ENCODE measurements at places on chromosomes 6 and 20.

DNA sequence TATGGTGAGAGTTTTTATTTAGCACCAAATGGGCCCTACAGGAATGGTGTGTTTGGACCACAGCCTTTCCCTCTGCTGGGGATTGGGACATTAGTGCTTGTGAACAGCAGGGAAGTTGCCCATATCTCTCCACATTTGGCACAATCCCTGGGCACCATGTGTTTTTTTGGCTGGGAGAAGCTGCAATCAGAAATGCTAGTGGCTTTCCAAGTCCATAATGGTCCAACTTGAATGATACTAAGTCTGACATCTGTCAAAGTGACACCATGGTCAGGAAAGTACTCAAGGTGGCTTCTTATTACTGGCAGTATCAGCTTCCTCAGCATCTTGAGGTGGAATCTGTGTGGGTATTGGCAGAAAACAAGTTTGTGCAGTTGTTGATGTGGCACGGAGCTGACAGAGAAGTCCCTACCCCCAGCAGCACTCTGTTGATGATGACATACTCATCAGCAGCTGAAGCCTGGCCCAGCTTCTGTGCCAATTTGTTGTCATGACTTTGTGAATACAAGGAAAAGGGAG lies 53.0 kb downstream of the SASH1 start:
- DNase-seq = no peak

GRCh38 chr20:23820493-23820892 lies 6.0 kb downstream of the CST2 start:
- no peak for DNase-seq

GRCh38 chr6:30880698-30881252 lies 3.5 kb upstream of the DDR1 start:
- DNase-seq = no peak

DNA sequence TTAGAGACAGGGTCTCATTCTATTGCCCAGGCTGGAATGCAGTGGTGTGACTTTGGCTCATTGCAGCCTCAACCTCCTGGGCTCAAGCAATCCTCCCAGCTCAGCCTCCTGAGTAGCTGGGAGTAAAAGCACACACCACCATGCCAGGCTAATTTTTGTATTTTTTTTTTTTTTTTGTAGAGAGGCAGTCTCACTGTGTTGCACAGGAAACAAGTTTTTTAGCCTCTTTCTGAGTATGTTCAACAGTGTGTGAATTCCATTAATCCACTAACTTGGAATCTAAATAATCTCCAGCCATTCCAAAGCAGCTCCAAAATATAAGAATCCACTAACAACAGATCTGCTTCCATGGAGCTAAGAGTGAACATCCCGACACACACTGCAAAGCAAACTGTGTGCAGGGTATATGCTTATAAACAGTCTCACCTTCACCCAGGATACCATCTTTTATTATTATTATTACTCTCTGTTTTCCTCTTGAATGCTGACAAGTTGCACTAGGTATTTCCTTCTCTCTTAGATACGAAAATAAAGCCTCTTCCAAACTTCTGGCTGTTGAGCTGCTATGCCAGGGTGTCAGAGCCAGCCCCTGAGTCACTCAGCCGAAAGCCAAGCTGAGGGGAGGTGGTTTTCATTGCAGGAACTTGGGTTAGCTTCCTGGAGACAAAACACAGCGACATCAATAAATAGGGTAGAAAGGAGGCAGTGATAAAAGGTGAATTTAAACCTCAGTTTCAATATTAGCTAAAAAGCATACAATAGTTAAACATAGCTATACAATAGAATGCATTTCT lies 264.9 kb downstream of the HIVEP2 start:
- peak; percentile 24 for DNase-seq

GRCh38 chr6:105526225-105526872 lies 123.5 kb upstream of the PREP start:
- DNase-seq = no peak

- peak; percentile 38 for DNase-seq
These were observed 55.4 kb downstream of the GFOD1 start for GRCh38 chr6:13431861-13432465.

- no peak for DNase-seq
These were observed 77.3 kb upstream of the SLC35F1 start for GRCh38 chr6:117829594-117830319.

DNA sequence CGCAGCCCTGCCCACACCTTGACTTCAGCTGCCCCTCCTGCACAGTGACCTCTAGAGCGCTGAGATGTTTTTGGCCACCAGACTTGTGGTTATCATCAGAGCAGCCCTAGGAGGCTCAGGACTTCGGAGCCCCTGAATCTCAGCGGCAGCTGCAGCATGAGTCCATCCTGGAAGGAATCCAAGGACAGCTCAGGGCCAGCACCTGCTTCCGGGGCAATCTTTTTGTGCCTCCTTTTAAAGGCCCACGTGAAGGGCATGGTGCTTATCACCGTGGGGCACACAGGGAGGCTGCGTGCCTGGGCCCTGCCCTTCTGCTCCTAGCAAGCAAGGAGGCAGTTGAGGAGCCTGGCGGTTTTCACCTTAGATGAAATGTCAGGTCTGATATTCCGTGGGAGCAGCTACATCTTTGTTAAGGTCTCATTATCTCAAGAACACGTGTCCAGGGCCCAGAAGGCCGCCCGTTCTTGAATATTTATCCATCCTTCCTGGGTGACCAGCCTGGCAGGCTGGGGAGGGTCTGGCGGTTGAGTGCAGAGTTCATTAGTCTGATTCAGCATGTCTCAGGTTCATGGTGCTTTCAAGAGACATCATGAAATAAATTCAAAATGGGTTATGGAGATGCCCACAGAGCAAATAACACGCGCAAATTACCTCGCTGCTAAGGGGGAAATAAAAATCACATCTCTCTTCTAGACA lies 392.4 kb downstream of the TAF4 start:
- no peak for DNase-seq

DNA sequence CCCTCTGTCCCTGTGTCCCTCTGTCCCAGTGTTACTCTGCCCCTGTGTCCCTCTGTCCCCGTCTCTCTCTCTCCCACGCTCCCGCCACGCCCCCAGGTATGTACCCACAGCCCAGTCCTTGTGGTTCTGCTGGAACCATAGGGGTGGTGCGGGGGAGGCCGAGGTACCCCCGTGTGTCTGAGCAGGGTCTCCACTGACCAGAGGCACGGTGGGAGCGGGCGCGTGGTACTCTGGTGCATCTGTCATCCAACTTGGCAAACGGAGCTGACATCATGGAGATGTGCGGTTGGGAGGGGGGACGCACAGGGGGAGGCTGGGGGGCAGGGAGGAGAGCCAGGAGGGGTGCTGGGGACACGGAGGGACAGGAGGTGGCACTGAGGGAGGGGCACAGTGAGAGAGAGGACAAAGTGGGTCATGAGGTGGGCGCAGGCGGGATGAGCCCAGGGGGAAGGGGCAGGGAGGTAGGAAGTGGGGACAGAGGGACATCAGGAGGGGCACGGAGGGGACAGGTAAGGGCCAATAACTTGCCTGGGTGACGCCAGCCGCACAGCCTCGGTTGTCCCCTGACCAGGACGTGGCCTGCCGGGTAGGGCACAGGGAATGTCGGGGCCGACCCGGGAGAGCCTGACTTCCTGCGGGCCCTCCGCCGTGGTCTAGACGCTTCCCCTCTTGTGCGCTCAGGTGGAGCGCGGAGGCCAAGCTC lies 163.6 kb upstream of the PDE10A start:
- DNase-seq = no peak

- no peak for DNase-seq
These were observed 215.4 kb downstream of the TSHZ2 start for GRCh38 chr20:53187392-53188068.

- no peak for DNase-seq
These were observed 135.5 kb downstream of the PAX1 start for GRCh38 chr20:21840991-21841390.

DNA sequence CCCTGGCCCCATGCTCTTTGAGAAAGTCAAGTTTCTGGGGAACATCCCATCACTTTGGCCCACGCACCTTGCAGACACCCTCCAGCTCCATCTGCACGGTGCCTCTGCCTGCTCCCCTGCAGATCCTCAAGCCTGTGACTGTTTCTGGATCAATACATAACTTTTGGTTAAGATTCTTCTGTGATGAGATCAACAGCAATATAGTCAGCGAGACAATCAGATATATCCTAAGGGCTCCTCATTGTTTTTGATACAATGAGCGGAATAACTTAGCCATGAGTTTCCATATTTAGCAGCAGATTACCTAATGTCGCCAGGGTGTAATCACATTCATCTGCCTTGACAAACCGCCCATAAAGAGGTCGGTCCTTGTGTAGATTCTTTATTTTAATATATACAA lies 109.3 kb upstream of the MTHFD1L start:
- DNase-seq = no peak

DNA sequence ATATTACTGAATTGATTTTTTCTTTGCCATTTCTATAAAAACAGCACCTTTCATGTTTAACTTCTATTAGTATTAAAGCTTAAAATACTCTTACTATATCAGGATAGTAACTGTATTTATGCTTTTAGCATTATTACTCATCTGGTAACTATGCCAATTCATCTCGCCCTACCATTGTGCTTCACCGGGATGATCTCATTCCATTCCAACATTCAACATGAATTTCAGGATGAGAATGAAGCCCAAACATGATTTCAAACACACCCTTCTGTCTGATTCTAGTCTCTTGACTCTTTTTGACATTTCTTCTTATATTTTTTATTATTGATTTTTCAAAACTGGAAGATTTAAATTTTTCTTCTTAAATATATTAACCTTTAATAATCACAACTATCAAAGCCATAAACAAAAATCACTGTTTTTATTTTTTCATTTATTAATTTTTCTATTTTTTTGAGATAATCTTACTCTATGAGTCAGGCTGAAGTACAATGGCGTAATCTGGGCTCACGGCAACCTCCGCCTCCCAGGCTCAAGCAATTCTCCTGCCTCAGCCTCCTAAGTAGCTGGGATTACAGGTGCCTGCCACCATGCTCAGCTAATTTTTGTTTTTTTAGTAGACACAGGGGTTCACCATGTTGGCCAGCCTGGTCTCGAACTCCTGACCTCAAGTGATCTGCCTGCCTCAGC lies 46.7 kb downstream of the GJA1 start:
- DNase-seq = no peak

- no peak for DNase-seq
These were observed 376.7 kb upstream of the CITED2 start for GRCh38 chr6:139751179-139751578.

DNA sequence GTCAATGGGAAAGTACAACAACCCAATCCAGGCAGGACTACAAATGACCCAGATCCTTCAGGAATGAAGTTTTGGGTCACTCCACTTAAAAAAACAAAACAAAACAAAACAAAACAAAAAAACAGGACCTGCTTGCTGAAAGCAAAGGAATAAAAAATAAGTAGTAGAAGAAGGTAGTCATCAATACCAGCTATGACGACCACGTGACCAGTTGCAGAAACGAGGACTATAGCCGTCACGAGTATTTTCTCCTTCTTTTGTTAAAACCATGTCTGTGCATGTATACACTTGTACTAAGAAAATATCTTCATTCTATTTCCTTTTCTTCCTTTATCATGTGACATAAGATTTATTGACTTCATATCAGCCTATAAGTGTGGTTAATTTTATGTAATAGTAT lies 308.4 kb upstream of the DEFB112 start:
- DNase-seq = no peak

GRCh38 chr20:12640251-12640650 lies 368.5 kb upstream of the SPTLC3 start:
- no peak for DNase-seq

DNA sequence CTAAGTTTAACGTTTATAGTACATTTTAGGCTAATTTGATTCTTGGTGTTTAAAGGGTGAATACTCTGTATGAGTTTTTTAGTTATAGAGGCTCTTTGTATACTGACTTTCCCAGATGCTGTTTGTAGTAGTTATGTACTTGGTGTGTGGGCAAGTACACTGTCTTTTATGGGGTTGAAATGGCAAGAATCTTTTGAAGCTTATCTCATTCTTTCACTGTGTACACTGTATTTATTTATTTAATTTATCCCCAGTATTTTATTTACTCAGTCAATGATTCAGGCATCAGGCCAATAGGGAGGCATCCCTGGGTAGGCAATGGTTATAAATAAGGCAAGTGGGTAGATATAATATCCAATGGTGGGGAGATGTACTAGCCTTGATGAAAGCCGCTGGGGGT lies 277.0 kb upstream of the PTCHD4 start:
- DNase-seq = no peak

DNA sequence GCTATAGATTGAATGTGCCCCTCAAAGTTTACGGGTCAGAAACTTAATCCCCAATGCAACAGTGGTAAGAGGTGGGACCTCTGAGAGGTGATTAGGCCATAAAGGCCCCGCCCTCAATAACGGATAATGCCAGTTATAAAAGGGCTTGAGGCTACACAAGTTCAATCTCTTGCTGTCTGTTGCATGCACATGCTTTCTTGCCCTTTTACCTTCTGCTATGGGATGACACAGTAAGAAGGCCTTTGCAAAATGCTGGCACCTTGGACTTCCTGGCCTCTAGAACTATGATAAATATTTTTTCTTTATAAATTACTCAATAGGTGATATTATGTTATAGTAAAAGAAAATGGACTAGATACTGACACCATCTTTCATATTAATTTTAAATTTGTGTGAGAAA lies 806.1 kb downstream of the TENT5A start:
- DNase-seq = no peak

DNA sequence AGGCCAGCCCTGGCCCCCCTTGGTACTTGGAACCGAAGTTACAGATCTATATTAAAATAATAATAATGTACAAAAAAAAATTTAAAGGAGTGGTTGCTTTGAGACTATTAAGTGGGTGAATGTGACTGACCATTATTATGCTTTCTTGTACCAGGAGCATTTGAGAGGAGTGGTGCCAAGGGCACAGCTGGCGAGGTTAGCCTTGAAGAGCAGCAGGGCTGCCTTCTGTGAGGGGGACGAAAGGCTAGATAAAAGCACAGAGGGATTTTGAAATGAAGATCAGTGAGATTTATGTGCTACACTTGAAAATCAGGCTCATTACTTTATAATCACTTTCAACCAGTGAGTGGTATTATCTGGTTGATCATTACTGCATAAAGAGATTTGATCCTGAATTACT lies 48.6 kb downstream of the FIG4 start:
- DNase-seq = no peak

GRCh38 chr6:116447496-116448011 lies 13.6 kb upstream of the CALHM6 start:
- no peak for DNase-seq

DNA sequence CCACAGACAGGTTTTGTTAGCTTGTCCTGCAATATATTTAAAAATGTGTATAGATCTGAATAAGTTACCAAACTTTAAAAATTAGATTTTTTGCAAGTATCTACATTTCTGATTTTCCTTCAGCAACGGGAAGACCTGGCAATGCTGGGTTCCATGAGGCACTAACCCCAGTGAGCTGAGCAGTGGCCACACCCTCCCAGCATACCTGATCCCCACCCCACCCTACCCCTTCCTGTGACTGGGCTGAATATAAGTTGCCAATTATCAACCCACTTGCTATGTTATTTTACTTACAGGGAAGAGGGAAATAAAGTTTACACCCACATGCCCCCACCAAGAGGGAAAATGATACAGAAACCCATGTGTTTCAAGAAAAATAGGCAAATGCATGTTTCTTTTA lies 70.3 kb upstream of the RALGAPA2 start:
- DNase-seq = no peak

- no peak for DNase-seq
These were observed 270.4 kb upstream of the PLCB4 start for GRCh38 chr20:8798505-8798904.

- peak; percentile 53 for DNase-seq
These were observed 1.9 kb upstream of the ULBP1 start for GRCh38 chr6:149961728-149962425.

Data from activated naive CD4-positive, alpha-beta T cell treated with anti-CD3 and anti-CD28 coated beads, Interleukin-2, amount 50 U/mL, for 16 hours (primary cell).